ENCODE measurements at places on chromosomes 16 and 17. TPM values are rescaled to one million over a fixed set of nuclear protein-coding genes. Genes with fewer than 3 reads are reported as not detected.

The HOXB4 gene
- total RNA-seq = not detected

The KRT13 gene
- total RNA-seq = not detected

The IRX6 gene
- not detected for total RNA-seq

The AATK gene
- total RNA-seq = 0.74 TPM

DNA sequence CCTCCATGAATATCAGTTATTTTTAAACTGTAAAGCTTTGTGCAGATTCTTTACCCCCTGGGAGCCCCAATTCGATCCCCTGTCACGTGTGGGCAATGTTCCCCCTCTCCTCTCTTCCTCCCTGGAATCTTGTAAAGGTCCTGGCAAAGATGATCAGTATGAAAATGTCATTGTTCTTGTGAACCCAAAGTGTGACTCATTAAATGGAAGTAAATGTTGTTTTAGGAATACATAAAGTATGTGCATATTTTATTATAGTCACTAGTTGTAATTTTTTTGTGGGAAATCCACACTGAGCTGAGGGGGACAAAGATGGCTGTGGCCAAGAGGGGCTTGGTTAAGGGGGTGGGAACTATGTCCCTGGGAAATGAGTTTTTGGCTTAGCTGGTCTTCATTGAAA, 2.3 kb downstream of the CCL11 start:
- DNase-seq = no peak

GRCh38 chr16:68417711-68418301, 30.5 kb downstream of the SMPD3 start:
- no peak for DNase-seq

- no peak for DNase-seq
These were observed 97.4 kb downstream of the VAT1L start for GRCh38 chr16:77885571-77886295.

GRCh38 chr16:82695806-82696205, 69.0 kb downstream of the CDH13 start:
- no peak for DNase-seq

DNA sequence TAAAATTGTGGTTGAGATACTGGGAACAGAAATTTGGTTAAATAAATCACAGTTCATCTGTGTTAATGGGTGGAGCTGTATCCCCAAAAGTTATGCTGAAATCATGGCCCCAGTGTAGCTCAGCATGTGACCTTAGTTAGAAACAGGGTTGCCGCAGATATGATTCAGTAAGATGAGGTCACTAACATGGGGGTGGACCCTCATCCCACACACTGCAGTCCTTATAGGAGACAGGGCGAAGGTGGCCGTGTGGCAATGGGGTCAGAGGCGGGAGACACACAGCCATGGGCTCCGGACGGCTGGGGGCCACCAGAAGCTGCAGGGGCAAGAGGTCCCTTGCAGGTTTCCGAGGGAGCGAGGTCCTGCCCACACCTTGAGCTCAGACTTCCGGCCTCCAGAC, 10.7 kb downstream of the GALNS start:
- no peak for DNase-seq

DNA sequence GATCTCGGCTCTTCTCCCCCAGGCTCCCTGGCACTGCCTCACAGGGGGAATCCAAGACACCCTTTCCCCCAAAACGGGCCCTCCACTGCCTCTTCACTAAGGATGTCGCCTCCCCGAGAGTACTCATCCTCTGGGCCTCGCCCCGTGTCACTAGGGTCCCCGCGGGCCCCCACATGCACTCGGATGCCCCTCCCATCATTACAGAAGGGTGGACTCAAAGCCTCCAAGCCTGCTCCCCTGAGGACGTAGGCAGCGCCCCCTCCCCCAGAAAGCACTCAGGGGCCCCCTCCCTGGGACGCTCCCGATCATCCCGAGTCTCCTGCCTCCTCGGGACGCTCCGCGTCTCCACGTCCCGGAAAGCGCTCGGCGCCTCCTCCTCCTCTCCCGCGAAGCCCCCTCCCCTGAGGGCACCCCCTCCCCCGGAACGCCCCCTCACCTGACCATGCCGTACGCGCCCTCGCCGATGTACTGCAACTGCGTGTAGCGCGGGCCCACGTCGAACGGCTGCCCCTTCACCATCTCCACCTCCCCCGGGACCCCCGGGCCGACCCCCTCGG, 338 bp downstream of the MAPK3 start:
- no peak for DNase-seq

DNA sequence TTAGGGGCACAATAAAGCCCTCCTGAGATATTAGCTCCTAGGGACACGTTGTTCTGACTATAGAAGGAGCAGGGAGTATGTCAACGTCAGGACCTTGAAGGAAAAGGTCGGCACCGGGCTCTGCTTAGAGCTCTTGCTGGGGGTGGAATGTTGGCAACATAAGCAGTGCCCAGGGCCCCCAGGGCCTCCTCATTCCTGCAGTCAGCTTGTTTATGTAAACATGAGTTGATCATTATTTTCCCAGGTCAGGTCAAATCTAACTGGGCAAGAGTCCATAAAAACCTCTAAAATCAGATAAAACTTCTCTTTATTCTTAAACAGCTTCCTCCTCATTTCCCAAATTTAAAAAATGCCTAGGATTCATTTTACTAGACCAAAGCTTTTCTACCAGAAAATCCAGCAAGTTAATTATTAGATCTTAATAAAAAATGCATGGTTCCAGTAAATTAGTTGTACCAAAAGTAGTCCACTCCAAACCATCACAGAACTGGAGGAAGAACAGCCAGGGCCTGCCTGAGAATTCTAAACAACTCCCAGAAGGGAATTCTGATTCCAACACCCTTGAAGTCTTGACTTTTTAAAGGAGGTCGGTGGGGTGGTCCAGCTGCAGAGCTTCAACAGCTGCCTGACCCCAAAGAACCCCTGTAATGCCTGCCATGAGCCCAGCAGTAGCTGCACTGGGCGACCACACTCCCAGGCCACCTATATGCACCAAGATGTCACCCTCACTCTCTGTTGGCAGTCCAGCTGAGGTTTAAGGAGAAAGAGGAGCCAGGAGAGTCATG, 54.3 kb downstream of the AMFR start:
- DNase-seq = no peak
